NCI-H1930 (cell line): ENCODE measurements at places on chromosomes 5 and 9.

DNA sequence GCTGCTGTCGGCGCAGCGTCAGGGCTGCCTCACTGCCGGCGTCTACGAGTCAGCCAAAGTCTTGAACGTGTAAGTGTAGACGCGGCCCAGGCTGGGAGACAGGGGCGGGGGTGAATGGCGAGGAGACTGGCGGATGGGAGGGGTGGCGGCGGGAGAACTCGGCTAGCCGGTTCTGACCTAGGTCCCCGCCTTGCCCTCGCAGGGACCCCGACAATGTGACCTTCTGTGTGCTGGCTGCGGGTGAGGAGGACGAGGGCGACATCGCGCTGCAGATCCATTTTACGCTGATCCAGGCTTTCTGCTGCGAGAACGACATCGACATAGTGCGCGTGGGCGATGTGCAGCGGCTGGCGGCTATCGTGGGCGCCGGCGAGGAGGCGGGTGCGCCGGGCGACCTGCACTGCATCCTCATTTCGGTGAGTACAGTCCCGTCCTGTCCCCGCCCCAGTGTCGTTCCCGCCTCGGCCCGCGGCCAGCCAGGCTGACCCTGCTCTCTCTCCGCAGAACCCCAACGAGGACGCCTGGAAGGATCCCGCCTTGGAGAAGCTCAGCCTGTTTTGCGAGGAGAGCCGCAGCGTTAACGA is 745 bp downstream of the GADD45G start:
- DNase-seq = no peak

DNA sequence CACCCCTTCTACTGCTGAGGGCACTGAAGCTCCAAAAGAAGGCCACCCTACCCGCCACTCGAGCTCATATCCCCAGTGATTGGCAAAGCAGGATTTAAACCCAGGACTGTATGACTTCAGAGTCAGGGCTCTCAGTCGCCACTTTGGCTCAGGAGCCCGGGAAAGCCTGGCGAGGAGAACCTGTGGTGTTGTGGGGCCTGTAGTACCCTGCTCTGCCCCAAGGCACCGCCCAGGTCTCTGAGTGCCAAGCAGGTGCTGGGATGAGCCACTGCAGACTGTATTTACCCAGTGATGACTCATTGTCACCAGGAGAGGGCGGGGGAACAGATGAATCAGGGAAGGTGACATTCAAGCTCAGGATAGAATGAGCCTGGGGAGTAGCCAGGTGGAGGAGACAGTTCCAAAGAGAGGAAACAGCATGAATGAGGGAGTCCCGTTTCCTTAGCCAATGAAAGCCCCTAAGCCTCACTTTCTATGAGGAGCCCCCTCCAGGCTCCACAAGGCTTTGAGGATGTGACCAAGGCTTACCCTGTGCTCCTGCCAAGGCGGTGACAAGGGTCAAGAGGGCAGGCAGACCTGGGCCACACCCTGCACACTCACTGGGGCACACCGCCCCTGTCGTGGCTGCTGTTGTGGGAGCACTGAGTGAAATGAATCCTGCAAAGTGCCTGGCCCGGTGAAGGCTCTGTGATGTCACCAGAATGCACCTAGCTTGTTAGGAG is 17.8 kb upstream of the DPM2 start:
- peak; percentile 73 for DNase-seq

- DNase-seq = no peak
These were observed 110.1 kb upstream of the MAP3K1 start for GRCh38 chr5:56705217-56705616.

GRCh38 chr5:12316812-12317211 is 412.6 kb upstream of the CTNND2 start:
- no peak for DNase-seq

- DNase-seq = no peak
These were observed 12.0 kb downstream of the CTNNAL1 start for GRCh38 chr9:109001275-109001676.
